ENCODE measurements at places on chromosomes 12 and 14.

DNA sequence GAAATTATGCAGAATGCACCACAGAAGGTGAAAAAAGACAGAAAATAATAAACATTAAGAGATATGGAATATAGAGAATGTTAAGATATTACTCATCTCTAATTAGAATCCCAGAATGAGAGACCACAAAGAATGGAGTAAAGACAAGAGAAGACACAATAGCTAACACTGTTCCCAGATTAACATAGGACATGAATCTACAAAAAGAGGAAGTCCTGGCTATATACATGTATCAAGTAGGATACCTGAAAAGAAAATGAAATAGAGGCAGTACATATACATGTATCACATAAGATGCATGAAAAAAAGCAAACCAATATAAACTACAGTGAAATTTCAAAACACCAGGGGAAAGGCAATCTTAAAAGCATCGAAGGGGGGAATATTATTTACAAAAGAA, 5.6 kb upstream of the EPS8 start:
- no peak for DNase-seq

GRCh38 chr12:73362666-73363065, 1090.5 kb downstream of the TRHDE start:
- DNase-seq, result no peak

- no peak for DNase-seq
These were observed 158.5 kb downstream of the APAF1 start for GRCh38 chr12:98803468-98804209.

GRCh38 chr12:48744251-48745008, 27.9 kb upstream of the CCNT1 start:
- DNase-seq, result no peak

- no peak for DNase-seq
These were observed 2.0 kb upstream of the ANKRD9 start for GRCh38 chr14:102511538-102511937.

GRCh38 chr12:85834378-85834777, 1.8 kb downstream of the RASSF9 start:
- no peak for DNase-seq

- no peak for DNase-seq
These were observed 1051.0 kb upstream of the FOXG1 start for GRCh38 chr14:27715561-27715960.

GRCh38 chr14:71996610-71997009, 64.4 kb downstream of the RGS6 start:
- no peak for DNase-seq

DNA sequence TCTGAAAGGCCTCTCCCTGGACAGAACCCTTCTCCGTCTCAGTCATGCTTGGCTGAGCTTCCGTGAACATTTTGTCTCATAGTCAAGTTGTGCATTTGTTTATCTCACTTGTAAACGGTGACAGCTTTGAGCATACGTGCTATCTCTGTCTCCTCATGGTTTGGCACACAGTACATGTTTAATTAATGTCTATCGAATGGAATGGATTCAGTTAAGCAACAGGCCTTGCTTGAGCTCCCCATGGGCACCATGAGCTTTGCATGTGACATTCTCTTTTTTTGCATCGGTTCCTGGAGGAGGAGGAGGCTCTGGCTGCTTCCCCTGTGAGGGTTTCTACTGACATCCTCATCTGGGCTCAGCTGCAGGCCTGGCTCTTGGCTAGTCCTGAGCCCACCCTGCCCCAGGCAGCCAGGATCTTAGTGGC, 80.0 kb downstream of the PRIMA1 start:
- no peak for DNase-seq

DNA sequence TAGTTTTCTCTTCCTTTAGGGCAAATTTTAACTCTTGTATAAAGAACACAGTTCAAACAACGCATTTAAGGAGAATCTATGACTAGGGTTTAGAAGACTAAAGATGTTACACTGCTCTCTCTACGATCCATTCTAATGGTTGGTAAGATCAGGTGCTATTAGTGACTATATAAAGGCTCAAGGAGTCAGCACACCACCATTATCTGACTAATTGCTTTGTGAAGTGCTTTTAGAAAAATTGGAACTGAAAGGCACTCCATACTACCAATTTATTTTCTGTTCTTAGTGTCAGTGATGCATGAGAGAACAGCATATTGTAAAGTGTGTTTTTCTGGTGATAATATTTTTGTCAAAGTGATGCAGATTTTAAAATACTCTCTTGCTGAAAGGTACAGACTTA, 136.8 kb downstream of the SYT1 start:
- DNase-seq, result no peak

DNA sequence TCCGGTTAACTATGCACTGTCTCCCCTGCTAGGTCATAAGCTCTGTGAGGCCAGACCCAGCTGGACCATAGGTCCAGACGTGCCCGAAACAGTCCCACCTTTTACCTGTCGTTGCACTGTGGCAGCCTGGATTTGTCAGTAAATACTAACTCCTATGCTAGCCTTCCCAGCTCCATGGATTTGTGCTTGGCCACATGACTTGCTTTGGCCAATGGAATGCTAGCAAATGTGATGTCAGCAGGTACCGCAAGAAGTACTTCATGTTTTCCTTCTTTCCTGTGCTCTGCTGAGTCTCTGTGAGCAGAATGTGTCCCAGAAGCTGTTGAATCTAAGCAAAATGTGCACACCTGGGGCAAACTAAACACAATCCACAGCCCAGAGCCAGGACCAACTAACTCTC, 157.2 kb downstream of the ANO2 start:
- DNase-seq, result no peak

DNA sequence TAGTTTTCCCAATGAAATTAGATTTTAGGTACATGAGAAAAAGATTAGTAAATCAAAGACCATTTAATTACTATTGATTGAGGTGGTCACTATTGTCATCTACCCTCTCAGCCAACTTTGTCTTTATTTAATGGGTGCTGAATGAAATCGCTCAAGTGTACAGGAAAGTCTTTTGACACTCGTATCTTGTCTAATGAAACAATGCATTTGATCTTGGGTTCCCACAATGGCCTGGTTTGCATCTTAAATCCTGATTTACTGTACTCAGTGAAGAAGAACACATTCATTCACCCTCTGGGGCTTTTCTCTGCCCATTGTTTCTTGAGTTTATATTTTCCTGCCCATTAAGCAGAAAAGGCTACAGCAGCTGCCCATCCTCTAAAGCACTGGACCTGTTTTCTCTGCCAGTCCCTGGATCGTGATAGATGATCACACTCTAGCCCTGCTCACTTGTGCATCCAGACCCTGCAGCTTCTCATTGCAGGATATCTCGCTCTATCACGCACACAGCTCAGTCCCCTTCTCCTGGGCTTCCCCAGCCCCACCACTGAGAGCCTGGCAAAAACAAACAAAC, 1369.3 kb downstream of the AACS start:
- DNase-seq, result no peak

DNA sequence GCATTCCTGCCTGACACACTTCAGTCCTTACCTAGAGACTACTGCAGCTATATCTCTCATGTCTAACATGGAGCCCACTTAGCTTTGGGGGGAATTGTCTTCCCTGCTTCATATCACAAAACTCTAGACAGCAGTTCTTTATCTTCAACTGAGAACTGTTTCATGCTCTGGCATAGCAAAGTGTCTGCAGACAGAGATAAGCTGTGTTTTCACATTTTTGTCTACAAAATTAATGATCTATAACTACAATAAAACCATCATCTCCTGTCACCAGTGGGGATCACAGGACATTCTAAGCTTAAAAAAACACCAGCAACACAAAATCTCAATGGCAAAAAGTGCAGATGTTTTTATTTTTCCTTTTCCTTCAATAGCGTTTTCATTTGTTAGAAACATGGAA, 137.1 kb upstream of the VRK1 start:
- no peak for DNase-seq

GRCh38 chr14:71371711-71372396, 464.6 kb downstream of the PCNX1 start:
- DNase-seq, result peak; percentile 57

DNA sequence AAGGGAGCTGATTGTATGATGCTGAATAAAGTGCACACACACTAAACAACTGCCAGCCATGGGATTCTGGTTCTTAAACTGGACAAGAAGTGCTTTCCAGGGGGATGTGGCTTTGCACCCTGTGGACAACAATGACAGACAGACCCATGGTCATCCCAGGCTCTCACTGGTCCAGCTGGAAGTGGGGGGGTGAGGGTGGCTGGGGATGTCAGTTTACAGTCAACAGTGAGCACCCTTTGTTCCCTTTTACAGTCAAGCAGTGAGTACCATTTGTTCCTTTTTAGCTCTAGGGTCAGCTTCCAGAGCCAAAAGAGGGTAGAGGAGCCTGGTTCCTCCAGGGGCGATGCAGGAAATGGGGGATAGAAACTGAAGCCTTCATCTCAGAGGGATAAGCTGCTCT, 100.7 kb downstream of the SMOC1 start:
- DNase-seq, result no peak

DNA sequence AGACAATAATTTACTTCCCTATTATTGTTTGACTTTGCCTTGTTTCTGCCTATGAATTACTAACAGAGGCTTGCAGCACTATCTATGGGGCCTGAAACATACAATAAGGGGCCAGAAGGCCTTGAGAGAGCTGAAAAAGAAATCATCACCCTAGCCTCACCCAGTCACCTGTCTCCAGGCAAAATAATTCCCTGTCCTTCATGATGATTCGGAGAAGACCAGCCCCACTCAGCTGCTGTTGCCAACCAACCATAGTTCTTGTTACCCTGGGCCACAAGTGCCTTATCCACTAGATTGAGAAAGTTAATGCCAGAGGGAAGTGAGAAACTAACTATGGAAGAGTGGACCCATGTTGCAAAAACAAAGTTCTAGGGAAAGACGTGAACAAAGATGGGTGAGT, 97.1 kb downstream of the ARF6 start:
- no peak for DNase-seq

Data from AG08396 (cell line).